CD4-positive, CD25-positive, alpha-beta regulatory T cell (primary cell): ENCODE measurements at places on chromosomes 5 and 9. TPM values are rescaled to one million over a fixed set of nuclear protein-coding genes. Genes with fewer than 3 reads are reported as not detected.

- no peak overlapping the region for H3K4me3 ChIP-seq
- no peak overlapping the region for H3K27ac ChIP-seq
- no peaks in the 10 kb centered on the region for H3K27me3 ChIP-seq
- no peak for DNase-seq
- no peaks in the 10 kb centered on the region for H3K4me1 ChIP-seq
These were observed 92.4 kb downstream of the NFIB start for GRCh38 chr9:14221558-14221957.

GRCh38 chr5:168282120-168282519, 9.3 kb upstream of the WWC1 start:
- H3K27ac ChIP-seq: no peak overlapping the region
- DNase-seq: no peak
- no peaks in the 10 kb centered on the region for H3K4me1 ChIP-seq
- no peaks in the 10 kb centered on the region for H3K36me3 ChIP-seq
- peaks cover 13% of the 10 kb centered on the region for H3K27me3 ChIP-seq

DNA sequence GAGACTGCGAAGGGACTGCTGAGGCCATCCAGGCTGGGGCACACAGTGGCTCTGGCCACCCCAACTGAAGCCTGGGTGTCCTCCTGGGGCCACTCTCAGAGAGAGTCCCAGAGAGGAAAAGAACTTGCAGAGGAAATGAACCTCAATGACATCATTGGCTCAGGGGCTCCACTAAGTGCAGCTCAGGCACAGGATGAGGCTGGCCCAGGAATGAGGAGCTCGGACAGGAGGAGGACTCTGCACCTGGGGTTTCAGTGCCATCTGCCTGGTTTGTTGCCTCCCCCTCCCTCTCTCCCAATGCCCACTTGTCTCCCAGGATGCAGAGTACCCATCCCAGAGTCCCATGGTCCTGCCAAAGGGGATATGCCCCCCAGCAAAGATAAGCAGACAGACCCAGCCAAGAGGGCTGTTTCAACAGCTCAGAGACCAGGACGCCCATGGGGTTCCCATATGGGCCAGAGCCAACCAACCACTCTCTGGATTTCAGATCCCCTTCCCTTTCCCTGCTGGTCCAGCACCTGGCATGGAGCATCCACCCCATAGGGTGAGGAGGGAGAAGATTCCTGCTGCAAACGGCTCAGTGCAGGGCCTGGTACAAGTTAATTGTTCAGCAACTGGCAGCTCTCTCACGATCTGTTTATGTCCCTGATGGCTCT, 26.9 kb upstream of the OLFM1 start:
- H3K36me3 ChIP-seq: no peaks in the 10 kb centered on the region
- no peaks in the 10 kb centered on the region for H3K27me3 ChIP-seq
- H3K4me1 ChIP-seq: no peaks in the 10 kb centered on the region
- no peak overlapping the region for H3K27ac ChIP-seq
- H3K4me3 ChIP-seq: no peak overlapping the region

The GFM2 gene
- polyA plus RNA-seq: 10.0 TPM

- no peak for DNase-seq
These were observed 345.0 kb downstream of the NNT start for GRCh38 chr5:43947935-43948334.

GRCh38 chr5:68217047-68217355, 1.4 kb downstream of the PIK3R1 start:
- peak; percentile 32 for DNase-seq
- H3K4me3 ChIP-seq: peak overlapping the region; percentile 98
- H3K27ac ChIP-seq: peak overlapping the region; percentile 92
- H3K4me1 ChIP-seq: peaks cover 47% of the 10 kb centered on the region

The MTRR gene
- 39.1 TPM for polyA plus RNA-seq

DNA sequence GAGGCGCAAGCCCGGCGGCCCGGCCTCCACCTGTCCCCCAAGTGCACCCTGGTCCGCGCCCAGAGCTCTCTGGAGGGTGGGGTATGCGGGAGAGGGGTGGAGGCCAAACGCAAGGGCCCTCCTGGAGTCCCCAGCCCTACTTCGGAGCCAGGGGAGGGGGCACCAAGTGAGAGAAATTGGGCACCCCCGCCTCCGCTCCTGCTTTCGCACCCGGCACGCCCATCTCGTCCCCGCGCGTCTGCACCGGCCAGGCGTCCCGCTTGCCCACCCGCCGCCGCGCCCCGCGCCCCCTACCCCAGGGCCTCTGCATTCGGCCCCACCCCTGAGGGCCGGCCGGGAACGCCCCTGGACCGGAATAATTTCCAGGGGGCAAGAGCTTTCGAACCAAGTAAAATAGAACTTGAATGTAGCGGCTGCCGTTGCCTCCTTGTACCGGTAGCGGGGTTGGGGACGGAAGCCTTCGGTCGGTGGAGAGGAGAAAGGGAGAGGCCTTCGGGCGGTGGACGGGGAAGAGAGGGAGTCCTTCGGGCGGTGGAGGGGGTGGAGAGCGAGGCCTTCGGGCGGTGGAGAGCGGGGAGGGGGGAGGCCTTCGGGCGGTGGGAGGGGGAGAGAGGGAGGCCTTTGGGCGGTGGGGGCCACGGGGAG, 694 bp upstream of the PHPT1 start:
- peak overlapping the region; percentile 73 for H3K27ac ChIP-seq
- no peaks in the 10 kb centered on the region for H3K36me3 ChIP-seq
- peaks cover 55% of the 10 kb centered on the region for H3K4me1 ChIP-seq
- H3K27me3 ChIP-seq: no peaks in the 10 kb centered on the region
- DNase-seq: peak; percentile 64

DNA sequence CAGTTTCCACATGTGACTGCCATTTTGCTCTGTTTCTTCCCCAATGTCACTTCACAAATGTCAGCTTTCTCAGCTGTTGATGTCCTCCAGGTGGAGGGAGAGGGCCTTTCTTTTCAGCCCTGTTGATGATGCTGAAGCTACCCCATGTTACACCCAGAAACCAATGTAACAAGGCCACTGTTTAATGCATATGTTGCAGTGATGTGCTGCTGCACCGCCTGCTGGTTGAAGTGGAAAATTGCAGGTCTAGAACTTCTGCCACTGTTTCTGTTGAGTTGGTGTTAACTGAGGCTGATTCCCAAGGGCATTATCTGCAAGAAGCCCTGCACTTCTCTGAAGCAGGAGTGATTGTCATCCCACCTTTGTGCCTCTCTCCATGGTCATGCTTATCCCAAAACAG, 428.4 kb downstream of the KDM4C start:
- no peaks in the 10 kb centered on the region for H3K4me1 ChIP-seq
- DNase-seq: no peak
- no peak overlapping the region for H3K27ac ChIP-seq

DNA sequence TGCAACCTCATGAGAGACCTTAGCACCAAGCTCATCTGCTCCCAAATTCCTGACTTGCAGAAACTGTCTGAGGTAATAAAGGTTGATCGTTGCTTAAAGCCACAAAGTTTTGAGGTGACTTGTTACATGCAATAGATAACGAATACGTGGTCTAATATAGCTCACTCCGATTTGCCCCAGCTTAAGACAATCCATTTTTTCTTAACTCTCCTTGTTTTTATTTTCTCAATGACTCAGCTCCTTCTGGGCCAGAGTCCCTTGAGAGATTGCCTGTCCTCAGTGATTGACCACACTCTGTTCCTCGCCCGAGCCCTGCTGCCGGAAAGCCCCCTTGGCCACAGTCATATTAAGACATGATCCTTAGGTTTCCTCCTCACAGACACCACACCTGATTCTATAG, 63.7 kb upstream of the FANCC start:
- H3K4me3 ChIP-seq: no peak overlapping the region
- DNase-seq: no peak
- peaks cover 3% of the 10 kb centered on the region for H3K27me3 ChIP-seq
- no peaks in the 10 kb centered on the region for H3K36me3 ChIP-seq

DNA sequence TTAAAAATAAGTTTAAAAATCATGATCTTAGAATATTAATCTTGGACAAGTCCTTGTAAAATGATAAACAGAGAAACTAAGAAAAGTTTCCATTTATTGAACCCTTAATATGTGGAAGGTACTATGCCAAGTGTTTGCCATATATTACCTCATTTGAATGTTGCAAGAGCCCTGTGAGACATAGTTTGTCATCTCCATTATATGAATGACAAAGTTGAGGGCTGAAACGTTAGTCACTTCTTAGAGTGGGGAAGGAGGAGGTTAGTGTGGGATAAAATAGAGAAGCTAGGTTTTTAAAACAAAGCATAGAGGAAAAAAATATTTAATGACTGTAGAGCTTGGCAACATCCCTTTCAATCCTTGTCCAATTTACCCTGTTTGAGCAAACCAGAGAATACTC, 2.0 kb downstream of the TNC start:
- H3K36me3 ChIP-seq: no peaks in the 10 kb centered on the region
- no peak overlapping the region for H3K27ac ChIP-seq
- H3K4me1 ChIP-seq: no peaks in the 10 kb centered on the region
- no peak overlapping the region for H3K4me3 ChIP-seq
- no peak for DNase-seq

- no peak overlapping the region for H3K27ac ChIP-seq
- no peaks in the 10 kb centered on the region for H3K27me3 ChIP-seq
- DNase-seq: no peak
- H3K4me3 ChIP-seq: no peak overlapping the region
These were observed 148.3 kb upstream of the PIK3R1 start for GRCh38 chr5:68067291-68067690.

- H3K36me3 ChIP-seq: no peaks in the 10 kb centered on the region
- H3K4me3 ChIP-seq: no peak overlapping the region
- no peak for DNase-seq
- no peak overlapping the region for H3K27ac ChIP-seq
These were observed 97.8 kb upstream of the SLC44A1 start for GRCh38 chr9:105146677-105147076.

- H3K27ac ChIP-seq: no peak overlapping the region
- no peaks in the 10 kb centered on the region for H3K36me3 ChIP-seq
- no peak overlapping the region for H3K4me3 ChIP-seq
- DNase-seq: no peak
These were observed 101.4 kb downstream of the LHFPL2 start for GRCh38 chr5:78547183-78547582.

- no peaks in the 10 kb centered on the region for H3K36me3 ChIP-seq
- H3K27me3 ChIP-seq: peaks cover 39% of the 10 kb centered on the region
- peak; percentile 21 for DNase-seq
- no peak overlapping the region for H3K27ac ChIP-seq
These were observed 600 bp downstream of the ENC1 start for GRCh38 chr5:74639807-74640449.

- peak overlapping the region; percentile 35 for H3K4me3 ChIP-seq
- no peaks in the 10 kb centered on the region for H3K27me3 ChIP-seq
- H3K36me3 ChIP-seq: no peaks in the 10 kb centered on the region
- DNase-seq: no peak
- peaks cover 3% of the 10 kb centered on the region for H3K4me1 ChIP-seq
- no peak overlapping the region for H3K27ac ChIP-seq
These were observed 156.4 kb upstream of the RASEF start for GRCh38 chr9:83219154-83219923.

DNA sequence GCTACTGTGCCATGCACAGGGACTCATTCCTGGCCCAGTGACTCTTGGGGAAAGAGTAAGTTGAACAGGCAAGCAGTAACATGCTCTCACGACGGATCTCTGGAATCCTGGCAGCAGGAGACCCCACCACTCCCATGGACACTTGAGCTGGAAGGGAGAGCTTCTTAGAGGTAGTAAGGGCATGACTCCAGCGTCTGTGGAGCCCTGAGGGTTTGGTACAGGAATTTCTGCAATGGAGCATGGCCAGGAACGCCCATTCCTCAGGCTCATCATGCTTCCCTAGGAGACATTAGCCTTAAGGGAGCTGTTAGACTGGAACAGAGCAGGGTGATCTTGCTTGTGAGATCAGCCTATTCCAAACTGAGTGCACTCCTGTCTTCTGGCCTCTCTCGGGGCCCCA, 212.9 kb downstream of the MAT2B start:
- no peak overlapping the region for H3K27ac ChIP-seq
- H3K4me1 ChIP-seq: no peaks in the 10 kb centered on the region
- H3K27me3 ChIP-seq: no peaks in the 10 kb centered on the region
- no peaks in the 10 kb centered on the region for H3K36me3 ChIP-seq

DNA sequence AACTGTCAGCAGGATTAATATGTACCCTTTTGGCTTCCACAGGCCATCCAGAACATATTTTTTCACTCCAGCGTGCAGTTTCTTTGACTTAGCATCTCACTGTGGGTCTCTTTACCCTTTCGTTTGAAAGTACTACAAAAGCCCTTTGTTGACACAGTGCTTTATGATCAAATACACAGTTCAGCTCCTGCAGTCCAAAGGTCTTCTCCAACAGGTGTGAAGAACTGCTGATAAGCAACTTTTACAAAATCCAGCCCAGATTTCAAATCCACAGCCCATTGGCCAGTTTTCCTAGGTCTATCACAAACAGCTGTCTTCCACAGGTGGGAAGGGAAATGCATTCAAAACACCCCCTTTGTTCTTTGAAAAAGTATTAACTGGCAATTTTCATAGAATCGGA, 54.8 kb downstream of the MYO10 start:
- H3K4me1 ChIP-seq: no peaks in the 10 kb centered on the region
- no peak for DNase-seq
- no peak overlapping the region for H3K27ac ChIP-seq
- H3K27me3 ChIP-seq: peaks cover under 1% of the 10 kb centered on the region

GRCh38 chr9:92300936-92301335, 7.4 kb upstream of the IARS1 start:
- peaks cover 82% of the 10 kb centered on the region for H3K36me3 ChIP-seq
- DNase-seq: no peak
- peaks cover under 1% of the 10 kb centered on the region for H3K4me1 ChIP-seq
- no peak overlapping the region for H3K4me3 ChIP-seq

The GABRB2 gene
- not detected for polyA plus RNA-seq

GRCh38 chr5:68359699-68360098, 144.1 kb downstream of the PIK3R1 start:
- no peak overlapping the region for H3K4me3 ChIP-seq
- H3K4me1 ChIP-seq: no peaks in the 10 kb centered on the region
- H3K27ac ChIP-seq: no peak overlapping the region
- no peaks in the 10 kb centered on the region for H3K36me3 ChIP-seq
